ENCODE measurements at places on chromosomes 1 and 21. TPM values are rescaled to one million over a fixed set of nuclear protein-coding genes. Genes with fewer than 3 reads are reported as not detected.

- no peak overlapping the region for H3K4me3 ChIP-seq
- no peak for DNase-seq
- no peaks in the 10 kb centered on the region for H3K27me3 ChIP-seq
- no peaks in the 10 kb centered on the region for H3K36me3 ChIP-seq
- no peak overlapping the region for H3K27ac ChIP-seq
- H3K4me1 ChIP-seq, result no peaks in the 10 kb centered on the region
These were observed 140.2 kb upstream of the SGIP1 start for GRCh38 chr1:66393586-66394287.

- DNase-seq, result no peak
- H3K27ac ChIP-seq, result no peak overlapping the region
- H3K36me3 ChIP-seq, result peaks cover 83% of the 10 kb centered on the region
- H3K4me1 ChIP-seq, result no peaks in the 10 kb centered on the region
- H3K27me3 ChIP-seq, result peaks cover 8% of the 10 kb centered on the region
- H3K4me3 ChIP-seq, result no peak overlapping the region
These were observed 15.8 kb downstream of the PANK4 start for GRCh38 chr1:2510366-2511155.

- no peak overlapping the region for H3K27ac ChIP-seq
- no peaks in the 10 kb centered on the region for H3K4me1 ChIP-seq
- no peaks in the 10 kb centered on the region for H3K36me3 ChIP-seq
- no peak for DNase-seq
- no peak overlapping the region for H3K4me3 ChIP-seq
These were observed 19.8 kb upstream of the FAM110D start for GRCh38 chr1:26138974-26139558.

GRCh38 chr1:109788695-109789521, 25.2 kb upstream of the EPS8L3 start:
- peak; percentile 24 for DNase-seq
- no peaks in the 10 kb centered on the region for H3K36me3 ChIP-seq
- no peaks in the 10 kb centered on the region for H3K27me3 ChIP-seq
- no peak overlapping the region for H3K4me3 ChIP-seq
- H3K4me1 ChIP-seq, result peaks cover 94% of the 10 kb centered on the region

DNA sequence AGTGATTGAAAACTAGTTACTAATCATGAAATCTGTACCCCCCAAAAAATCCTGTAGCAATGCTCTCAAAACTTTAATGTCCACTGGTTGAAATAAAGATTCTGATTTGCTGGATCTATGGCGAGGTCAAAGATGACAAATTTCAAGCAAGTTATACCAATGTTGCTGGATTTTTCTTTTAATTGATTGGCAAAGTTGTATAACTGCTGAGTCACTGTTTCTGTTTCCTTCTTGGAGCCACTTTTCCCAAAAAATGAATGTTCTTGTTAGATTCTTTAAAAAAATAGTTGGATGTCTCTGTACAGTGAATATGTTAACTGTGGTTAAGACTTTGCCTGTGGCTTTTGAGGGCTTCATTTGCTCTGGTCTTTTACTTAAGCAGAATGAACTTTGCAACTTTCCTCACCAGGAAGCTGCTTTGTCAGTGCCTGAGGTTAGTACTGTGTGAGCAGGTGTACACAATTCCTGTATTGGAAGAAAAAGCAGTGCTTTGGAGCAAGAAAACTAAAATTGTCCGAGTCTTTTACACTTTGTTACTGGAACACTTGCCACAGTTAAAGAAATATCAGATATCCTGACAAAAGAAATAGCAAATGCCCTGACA, 1211.9 kb downstream of the MRPL39 start:
- no peaks in the 10 kb centered on the region for H3K27me3 ChIP-seq
- DNase-seq, result peak; percentile 16
- no peaks in the 10 kb centered on the region for H3K36me3 ChIP-seq
- H3K4me1 ChIP-seq, result no peaks in the 10 kb centered on the region
- H3K27ac ChIP-seq, result no peak overlapping the region

DNA sequence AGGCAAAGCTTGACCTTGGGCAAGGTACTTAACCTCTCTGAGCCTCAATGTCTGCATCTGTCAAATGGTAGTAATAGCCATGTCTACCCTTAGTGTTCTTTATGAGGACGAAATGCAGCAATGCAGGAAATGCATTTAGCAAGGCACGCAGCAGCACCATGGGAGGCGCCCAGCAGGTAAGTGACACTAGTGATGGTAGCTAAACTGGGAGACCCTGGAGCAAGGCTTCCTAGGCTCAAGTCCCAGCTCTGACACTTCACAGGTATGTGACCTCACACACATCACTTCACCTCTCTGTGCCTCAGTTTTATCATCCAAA, 289.0 kb downstream of the RRAGC start:
- DNase-seq, result no peak
- no peaks in the 10 kb centered on the region for H3K4me1 ChIP-seq
- no peaks in the 10 kb centered on the region for H3K36me3 ChIP-seq
- H3K27ac ChIP-seq, result no peak overlapping the region
- H3K4me3 ChIP-seq, result no peak overlapping the region

GRCh38 chr1:48803474-48803873, 26.8 kb upstream of the BEND5 start:
- H3K4me1 ChIP-seq, result no peaks in the 10 kb centered on the region
- H3K27ac ChIP-seq, result no peak overlapping the region
- no peak for DNase-seq

GRCh38 chr1:219374046-219374566, 200.4 kb downstream of the LYPLAL1 start:
- no peaks in the 10 kb centered on the region for H3K27me3 ChIP-seq
- H3K4me3 ChIP-seq, result no peak overlapping the region
- DNase-seq, result no peak
- H3K4me1 ChIP-seq, result no peaks in the 10 kb centered on the region
- no peak overlapping the region for H3K27ac ChIP-seq

DNA sequence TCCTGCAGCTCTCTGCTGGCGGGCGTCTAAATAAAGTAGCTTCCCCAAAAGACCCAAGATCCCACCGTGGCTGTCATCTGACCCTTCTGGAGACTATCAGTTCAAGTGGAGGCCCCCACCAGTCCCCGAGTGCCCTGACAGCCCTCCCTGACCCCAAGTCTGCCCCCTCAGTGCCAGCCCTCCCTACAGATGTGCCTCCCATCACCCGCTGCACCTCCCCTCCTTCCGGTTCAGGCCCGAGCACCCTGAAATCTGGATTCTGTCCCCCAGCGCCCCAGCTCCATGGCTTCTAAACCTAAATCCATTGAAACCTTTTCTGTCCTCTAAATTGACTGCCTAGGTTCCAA, 595 bp downstream of the IL10RB start:
- no peaks in the 10 kb centered on the region for H3K27me3 ChIP-seq
- peak overlapping the region; percentile 92 for H3K27ac ChIP-seq
- peaks cover 67% of the 10 kb centered on the region for H3K4me1 ChIP-seq
- H3K36me3 ChIP-seq, result peaks cover 41% of the 10 kb centered on the region

DNA sequence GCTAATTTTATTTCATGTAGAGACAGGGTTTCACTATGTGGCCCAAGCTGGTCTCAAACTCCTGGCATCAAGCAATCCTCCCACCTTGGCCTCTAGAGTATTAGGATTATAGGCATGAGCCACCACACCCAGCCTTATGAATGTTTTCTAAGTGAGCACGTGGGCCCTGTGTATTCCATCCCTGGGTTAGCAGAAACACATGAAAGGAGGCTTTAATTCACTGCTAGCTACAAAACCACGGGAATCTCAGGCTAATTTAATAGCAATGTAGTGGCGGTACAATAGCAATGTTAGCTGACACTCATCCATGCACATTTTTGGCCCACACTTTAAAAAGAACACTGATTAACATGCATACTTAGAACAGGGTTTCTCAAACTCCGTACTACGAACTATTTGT, 32.0 kb downstream of the VTCN1 start:
- H3K4me3 ChIP-seq, result no peak overlapping the region
- no peaks in the 10 kb centered on the region for H3K4me1 ChIP-seq
- no peak for DNase-seq
- H3K27me3 ChIP-seq, result no peaks in the 10 kb centered on the region

DNA sequence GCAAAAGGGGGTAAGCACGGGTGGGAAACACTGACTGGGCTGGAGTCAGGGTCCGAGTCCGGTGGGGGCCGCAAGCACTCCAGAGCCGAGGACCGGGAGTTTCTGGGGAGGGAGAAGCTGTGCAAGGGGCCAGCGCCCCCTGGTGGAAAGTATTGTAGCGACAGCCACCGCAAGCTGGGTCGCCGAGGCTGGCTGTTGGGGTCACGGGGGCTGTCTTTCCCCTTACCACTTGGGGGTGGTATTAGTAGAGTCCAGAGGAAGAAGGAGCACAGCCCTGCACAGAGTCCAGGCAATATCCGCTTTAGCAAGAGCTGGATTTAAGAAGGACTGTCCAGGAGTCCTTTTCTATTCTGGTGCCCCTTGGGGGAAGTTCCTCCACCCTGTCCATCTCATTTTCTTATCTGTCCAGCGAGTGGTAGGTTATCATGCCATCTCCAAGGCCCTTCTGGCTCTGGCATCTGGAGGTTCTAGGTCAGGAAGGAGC, 17.9 kb upstream of the ETV3 start:
- no peaks in the 10 kb centered on the region for H3K27me3 ChIP-seq
- H3K36me3 ChIP-seq, result no peaks in the 10 kb centered on the region
- DNase-seq, result peak; percentile 82
- no peak overlapping the region for H3K4me3 ChIP-seq
- H3K27ac ChIP-seq, result no peak overlapping the region

GRCh38 chr1:160260406-160261382, 1.7 kb downstream of the DCAF8 start:
- no peaks in the 10 kb centered on the region for H3K27me3 ChIP-seq
- DNase-seq, result no peak
- peaks cover 61% of the 10 kb centered on the region for H3K4me1 ChIP-seq
- H3K27ac ChIP-seq, result peak overlapping the region; percentile 97
- peaks cover 3% of the 10 kb centered on the region for H3K36me3 ChIP-seq

GRCh38 chr1:87794788-87795614, 466.3 kb downstream of the LMO4 start:
- no peak overlapping the region for H3K4me3 ChIP-seq
- H3K27me3 ChIP-seq, result no peaks in the 10 kb centered on the region
- DNase-seq, result no peak

GRCh38 chr1:221459558-221459957, 282.3 kb downstream of the DUSP10 start:
- peaks cover 7% of the 10 kb centered on the region for H3K4me1 ChIP-seq
- DNase-seq, result no peak
- no peaks in the 10 kb centered on the region for H3K36me3 ChIP-seq
- no peak overlapping the region for H3K4me3 ChIP-seq

DNA sequence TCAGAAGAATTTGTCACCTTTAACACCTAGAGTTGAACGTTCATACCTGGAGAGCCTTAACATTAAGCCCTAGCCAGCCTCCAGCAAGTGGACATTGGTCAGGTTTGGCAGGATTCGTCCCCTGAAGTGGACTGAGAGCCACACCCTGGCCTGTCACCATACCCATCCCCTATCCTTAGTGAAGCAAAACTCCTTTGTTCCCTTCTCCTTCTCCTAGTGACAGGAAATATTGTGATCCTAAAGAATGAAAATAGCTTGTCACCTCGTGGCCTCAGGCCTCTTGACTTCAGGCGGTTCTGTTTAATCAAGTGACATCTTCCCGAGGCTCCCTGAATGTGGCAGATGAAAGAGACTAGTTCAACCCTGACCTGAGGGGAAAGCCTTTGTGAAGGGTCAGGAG, 52.3 kb downstream of the UBE4B start:
- no peak for DNase-seq
- peaks cover 16% of the 10 kb centered on the region for H3K36me3 ChIP-seq
- H3K4me1 ChIP-seq, result no peaks in the 10 kb centered on the region
- no peak overlapping the region for H3K27ac ChIP-seq

- H3K4me1 ChIP-seq, result peaks cover 24% of the 10 kb centered on the region
- H3K4me3 ChIP-seq, result no peak overlapping the region
- no peak overlapping the region for H3K27ac ChIP-seq
- H3K36me3 ChIP-seq, result peaks cover 95% of the 10 kb centered on the region
- no peaks in the 10 kb centered on the region for H3K27me3 ChIP-seq
These were observed 41.4 kb downstream of the MRPL37 start for GRCh38 chr1:54241364-54241763.

DNA sequence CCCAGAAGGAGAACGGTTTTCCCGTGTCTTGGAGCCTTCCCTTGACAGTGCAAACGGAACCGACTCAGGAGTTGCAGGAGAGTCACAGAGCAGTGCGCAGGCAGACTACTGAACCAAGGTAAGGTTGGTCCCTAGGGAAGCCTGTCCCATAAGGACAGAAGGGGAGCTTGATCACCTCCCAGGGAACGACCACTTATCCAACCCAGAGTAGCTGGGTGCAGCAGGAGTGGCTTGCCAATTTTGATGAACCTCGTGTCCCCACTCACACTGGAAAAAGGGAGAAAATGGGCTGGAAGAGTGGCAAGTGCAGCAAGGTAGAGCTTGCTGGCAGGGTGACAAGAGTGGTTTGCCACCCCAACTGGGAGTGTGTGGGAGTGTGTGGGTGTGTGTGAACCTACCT, 95.1 kb downstream of the LIPI start:
- no peaks in the 10 kb centered on the region for H3K36me3 ChIP-seq
- no peak overlapping the region for H3K27ac ChIP-seq
- no peaks in the 10 kb centered on the region for H3K27me3 ChIP-seq
- DNase-seq, result no peak
- no peak overlapping the region for H3K4me3 ChIP-seq

- no peak overlapping the region for H3K4me3 ChIP-seq
- no peaks in the 10 kb centered on the region for H3K27me3 ChIP-seq
- H3K27ac ChIP-seq, result peak overlapping the region; percentile 67
- H3K36me3 ChIP-seq, result no peaks in the 10 kb centered on the region
- DNase-seq, result no peak
- peaks cover 13% of the 10 kb centered on the region for H3K4me1 ChIP-seq
These were observed 14.6 kb upstream of the NCF2 start for GRCh38 chr1:183604815-183605214.

- H3K27me3 ChIP-seq, result no peaks in the 10 kb centered on the region
- H3K27ac ChIP-seq, result no peak overlapping the region
- peak; percentile 54 for DNase-seq
- no peaks in the 10 kb centered on the region for H3K36me3 ChIP-seq
These were observed 376.7 kb upstream of the ADGRL2 start for GRCh38 chr1:81424061-81424460.

GRCh38 chr1:248838357-248839167, 538 bp downstream of the ZNF672 start:
- H3K4me1 ChIP-seq, result peaks cover 33% of the 10 kb centered on the region
- peak; percentile 94 for DNase-seq
- H3K27ac ChIP-seq, result peak overlapping the region; percentile 99
- peaks cover 5% of the 10 kb centered on the region for H3K27me3 ChIP-seq
- peaks cover 5% of the 10 kb centered on the region for H3K36me3 ChIP-seq
- peak overlapping the region; percentile 57 for H3K4me3 ChIP-seq

GRCh38 chr1:21869620-21870121, 57.6 kb downstream of the LDLRAD2 start:
- peak; percentile 81 for DNase-seq
- no peaks in the 10 kb centered on the region for H3K27me3 ChIP-seq
- H3K4me1 ChIP-seq, result peaks cover 12% of the 10 kb centered on the region
- H3K4me3 ChIP-seq, result no peak overlapping the region

The S100A5 gene
- total RNA-seq, result not detected

The ATAD3C gene
- total RNA-seq, result not detected

The IFFO2 gene
- total RNA-seq, result 47.8 TPM

The APCS gene
- total RNA-seq, result not detected

The MROH9 gene
- not detected for total RNA-seq

The KCNA3 gene
- not detected for total RNA-seq

The HPCAL4 gene
- total RNA-seq, result not detected

The FAM72B gene
- not detected for total RNA-seq

The OLIG2 gene
- not detected for total RNA-seq

The LCE2B gene
- not detected for total RNA-seq

The RUNX1 gene
- total RNA-seq, result 47.1 TPM

The RXFP4 gene
- total RNA-seq, result not detected

The SPRR2G gene
- total RNA-seq, result not detected

The AGT gene
- total RNA-seq, result not detected

The WNT2B gene
- 2.7 TPM for total RNA-seq

The RAB29 gene
- 7.9 TPM for total RNA-seq

The PLA2G4A gene
- total RNA-seq, result 17.8 TPM
